ENCODE measurements at places on chromosomes 11 and 22.

- no peak for DNase-seq
Measured at GRCh38 chr11:134599299-134599771, 187.3 kb upstream of the B3GAT1 start.

DNA sequence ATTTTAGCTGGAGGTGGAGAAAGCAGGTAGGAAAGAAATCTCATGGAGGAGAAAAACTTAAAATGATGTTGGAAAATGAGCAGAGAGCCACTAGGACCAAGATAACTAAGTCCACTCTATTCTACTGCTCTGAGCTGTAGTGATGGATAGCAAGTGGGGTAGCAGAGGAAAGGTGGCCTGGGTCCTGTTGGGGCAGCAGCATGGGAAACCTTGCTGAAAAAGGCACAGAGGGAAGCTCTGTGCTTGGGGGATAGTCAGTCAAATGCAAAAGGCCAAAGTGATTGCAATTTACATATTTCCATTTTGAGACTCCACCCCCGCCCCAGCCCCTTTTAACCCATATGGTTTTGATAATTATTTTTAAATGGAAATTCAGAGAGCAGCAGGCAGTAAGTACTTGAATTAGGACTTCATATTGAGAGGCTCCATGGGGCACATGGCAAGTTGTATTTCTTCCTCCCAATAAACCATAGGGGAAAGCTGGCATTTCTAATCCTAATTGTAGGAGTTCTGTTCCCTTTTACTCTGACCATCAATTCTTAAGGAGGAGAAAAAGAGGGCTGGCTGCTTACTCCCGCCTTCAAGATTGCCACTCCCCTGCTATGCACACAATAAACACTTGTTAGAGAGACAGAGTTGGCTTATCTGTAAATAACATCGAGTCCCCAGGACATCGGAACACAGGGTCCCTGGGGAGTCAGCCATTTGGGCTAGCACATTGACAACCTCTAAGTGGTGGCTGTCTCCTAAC lies 1341.5 kb upstream of the TENM4 start:
- DNase-seq: no peak

DNA sequence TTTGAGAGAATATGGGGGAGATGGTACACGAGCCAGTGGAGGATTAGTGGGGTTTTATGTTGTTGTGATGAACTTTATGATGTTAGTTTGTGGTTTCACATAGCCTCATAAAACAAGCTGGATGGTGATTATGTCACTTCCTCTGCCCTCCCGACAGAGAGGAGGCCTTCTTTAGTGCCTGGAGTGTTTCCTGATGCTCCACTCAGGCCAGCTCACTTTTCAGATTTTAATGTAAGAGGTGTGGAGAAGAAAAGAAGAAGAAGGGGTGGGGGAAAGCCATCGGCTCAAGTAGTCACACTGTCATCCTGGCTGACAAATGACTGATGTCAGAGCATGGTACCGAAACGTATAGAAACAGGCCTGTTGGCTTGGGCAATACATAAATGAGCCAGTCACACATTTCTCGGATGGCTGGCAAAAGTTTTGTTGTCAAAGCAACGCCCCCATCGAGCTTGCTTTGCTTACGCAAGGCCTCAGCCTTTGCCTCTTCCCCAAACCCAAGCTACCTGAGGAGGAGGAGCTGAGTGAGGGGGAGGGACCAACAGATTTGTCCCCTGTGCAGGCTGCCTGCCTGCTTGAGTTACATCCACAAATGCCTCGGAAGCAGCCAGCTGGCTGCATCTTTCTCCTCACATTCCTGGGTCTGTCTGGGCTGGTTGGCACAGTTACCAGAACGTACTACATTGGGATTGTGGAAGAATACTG lies at the start of gene HEPHL1:
Gene HEPHL1, plus strand, starts transcription at position 578 of the 705 bp plus-strand sequence. Its CDS starts 15 bp downstream, at position 593.
- no peak for DNase-seq

DNA sequence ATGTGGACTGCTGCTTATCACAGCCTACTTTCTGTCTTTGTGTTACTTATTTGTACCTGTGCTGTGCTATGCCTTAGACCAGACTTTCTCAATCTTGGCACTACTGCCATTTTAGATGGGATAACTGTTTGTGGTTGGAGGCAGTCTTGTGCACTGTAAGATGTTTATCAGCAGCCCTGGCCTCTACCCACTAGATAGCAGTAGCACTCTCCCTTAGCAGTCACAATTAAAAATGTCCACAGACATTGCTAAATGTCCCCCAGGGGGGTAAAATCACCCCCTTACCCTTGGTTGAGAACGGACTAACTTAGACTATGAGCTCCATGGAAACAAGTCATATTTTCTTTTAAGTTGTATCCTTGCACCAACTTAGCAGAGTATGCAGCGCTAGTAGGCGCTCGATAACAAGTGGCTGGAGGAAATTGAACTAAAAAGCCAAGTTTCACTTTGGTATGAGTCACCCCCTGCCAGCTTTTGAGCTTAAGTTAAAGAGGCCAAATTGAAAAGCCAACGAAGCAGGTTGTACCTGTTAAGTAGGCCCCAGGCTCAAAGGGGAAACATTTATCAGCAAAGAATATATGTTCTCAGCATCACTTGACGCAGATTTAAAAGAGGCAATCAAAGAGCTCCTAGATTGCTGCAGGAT lies 304.8 kb upstream of the SORL1-AS1 start:
- DNase-seq: no peak

DNA sequence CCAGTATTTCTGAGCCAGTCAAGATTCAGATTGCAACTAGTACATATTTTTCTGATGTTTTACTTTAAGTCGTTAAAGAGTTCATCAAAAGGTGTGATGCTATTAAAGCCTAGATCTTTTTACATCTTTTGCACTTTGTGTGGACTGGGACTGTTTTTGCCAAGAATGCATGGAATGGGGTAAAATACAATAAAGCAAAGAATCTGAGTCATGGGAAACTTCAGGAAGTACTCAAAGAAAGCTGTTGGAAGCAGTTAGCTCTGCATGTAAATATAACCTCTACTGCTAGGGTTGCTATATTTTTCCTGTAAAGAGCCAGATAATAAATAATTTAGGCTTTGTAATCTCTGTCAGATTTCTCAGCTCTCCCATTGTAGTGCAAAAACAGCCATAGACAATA lies 20.9 kb downstream of the ATXN10 start:
- no peak for DNase-seq

DNA sequence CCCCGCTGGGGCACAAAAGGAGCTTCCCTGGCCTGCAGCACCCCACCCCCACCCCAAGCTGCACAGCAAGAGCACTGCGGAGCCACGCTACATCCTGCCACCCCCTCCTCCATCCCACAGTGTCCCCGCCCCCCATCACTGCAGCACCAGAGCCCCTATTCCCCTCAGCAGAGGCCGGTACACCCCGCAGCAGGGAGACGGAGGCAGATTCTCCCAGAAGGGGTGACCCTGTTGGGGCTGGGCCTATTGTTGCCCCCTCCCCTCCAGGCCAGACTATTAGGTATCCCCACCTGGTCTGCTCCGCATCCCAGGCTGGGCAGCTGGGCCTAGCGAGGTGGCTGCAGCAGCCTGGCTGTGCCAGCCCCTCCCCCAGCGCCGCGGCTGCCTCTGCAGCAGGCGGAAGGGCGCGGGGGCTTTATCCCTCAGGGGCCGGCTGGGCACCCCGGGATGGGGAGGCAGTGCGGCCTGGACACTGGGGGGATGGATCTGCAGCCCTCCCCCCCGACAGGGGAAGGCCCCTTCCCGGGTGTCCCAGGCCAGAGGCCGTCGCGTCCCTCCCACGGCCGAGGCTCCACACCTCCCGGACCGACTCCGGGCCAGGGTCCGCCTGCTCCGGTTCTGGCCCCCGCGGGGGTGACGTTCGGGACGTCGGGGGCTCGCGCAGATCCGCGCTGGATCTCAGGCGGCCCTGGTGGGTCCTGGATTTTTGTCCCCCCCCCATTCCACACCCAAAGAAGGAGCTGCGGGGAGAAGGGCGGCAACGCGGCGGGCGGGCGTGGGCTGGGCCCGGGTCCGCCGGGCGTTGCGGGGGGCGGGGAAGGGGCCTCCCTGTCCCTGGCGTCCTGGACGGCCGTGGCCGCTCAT lies 943 bp downstream of the DUSP8 start:
- no peak for DNase-seq

GRCh38 chr22:21850660-21851059 lies 16.8 kb downstream of the MAPK1 start:
- DNase-seq: no peak

- DNase-seq: no peak
Measured at GRCh38 chr11:10715571-10715970, 22.0 kb upstream of the IRAG1 start.

DNA sequence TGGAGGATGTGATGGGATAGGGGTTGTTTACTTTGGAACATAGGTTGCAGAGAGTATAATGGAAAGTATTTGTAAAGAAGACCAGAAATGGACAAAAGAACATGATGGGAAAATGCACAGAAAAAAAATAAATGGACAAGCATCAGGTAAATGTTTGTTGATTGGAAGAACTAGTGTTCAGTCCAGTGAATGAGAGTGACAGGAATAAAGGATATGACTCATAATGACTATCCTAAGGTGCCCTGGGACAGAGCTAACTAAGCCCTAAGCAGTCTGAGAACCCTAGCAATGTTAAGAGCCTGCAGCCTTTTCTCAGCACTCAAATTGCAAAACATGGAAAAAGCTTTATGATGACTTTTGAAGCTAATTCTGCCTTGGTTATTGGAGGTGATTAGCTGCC lies 732.8 kb upstream of the ANO5 start:
- no peak for DNase-seq

DNA sequence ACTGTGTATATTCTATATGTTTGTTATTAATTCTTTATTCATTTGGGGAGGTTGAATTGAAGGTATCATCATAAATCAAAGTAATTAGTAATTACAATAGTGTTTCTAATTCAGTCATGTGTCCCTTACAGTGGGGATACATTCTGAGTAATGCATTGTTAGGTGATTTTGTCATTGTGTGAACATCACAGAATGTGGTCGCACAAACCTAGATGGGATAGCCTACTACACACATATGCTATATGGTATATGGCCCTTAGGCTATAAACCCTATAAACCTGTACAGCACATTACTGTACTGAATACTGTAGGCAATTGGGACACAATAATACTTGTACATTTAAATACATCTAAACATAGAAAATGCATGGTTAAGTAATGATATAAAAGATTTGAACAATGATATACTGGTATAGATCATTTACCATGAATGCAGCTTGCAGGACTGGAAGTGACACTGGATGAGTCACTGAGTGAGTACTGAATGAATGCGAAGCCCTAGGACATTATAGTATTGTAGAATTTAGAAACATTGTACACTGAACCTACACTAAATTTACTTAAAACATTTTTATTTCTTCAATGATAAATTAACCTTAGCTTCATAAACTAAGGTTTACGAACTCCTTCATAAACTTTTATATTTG lies 936.2 kb upstream of the CHORDC1 start:
- no peak for DNase-seq

DNA sequence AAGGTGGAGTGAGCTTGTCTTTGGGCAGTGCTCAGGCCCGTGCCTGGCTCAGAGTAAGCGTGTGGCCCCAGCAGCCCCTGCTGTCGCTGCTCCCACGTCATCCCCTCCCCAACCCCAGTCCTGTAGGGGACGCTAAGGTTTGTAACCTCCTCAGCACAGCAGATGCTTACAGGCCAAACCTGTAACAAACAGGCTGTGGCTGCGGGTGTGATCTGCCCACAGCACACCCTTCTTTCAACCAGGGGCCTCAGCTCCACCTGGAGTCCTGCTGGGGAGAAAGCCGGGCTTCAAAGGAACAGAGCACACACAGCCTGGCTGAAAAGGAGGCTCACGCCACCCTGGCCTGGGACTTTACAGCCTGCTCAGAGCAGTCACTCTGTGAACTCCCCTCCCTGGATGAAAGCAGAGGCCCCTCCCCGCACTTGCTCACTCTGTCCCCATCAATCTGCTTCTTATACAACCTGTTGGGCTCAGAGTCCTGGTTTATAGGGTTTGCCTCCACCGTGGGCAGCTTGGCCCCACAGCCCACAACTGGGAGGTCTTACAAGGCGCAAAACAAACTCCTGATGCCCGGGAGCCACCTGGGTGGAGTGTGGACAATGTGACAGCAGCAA lies 54.3 kb downstream of the SCUBE1 start:
- no peak for DNase-seq

DNA sequence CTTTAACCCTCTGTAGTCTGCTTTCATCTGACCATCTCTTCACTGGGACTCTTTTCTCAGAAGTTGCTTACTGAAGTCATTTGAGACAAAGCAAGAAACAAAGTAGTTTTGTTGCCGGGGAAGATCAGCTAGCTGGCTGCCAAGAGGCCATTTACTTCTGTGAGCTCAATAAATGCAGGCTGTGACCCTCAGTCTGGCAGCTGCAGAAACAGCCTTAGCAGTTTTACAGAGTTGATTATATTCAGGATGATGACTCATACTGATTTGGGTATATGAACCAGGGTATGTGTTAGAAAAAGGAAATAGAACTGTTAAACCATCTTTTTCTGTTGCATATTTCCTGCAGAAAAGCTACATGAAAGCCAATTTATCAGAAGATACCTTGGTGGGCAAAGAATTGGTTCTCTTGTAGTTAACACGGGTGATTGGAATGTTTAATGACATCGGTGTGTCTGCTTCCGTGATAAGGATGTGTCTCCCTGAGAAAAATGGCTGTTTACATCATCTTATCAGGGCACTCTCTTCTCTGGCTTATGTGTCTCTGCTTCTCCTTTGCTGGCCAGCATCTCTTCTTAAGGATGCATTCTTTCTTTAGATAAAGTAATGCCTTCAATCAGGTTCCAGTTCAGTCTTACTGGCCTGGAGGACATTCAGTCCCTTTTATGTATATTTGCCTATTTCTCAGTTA lies 18.5 kb downstream of the FIBIN start:
- DNase-seq: no peak

- DNase-seq: no peak
Measured at GRCh38 chr11:96466607-96467006, 76.8 kb downstream of the JRKL start.

DNA sequence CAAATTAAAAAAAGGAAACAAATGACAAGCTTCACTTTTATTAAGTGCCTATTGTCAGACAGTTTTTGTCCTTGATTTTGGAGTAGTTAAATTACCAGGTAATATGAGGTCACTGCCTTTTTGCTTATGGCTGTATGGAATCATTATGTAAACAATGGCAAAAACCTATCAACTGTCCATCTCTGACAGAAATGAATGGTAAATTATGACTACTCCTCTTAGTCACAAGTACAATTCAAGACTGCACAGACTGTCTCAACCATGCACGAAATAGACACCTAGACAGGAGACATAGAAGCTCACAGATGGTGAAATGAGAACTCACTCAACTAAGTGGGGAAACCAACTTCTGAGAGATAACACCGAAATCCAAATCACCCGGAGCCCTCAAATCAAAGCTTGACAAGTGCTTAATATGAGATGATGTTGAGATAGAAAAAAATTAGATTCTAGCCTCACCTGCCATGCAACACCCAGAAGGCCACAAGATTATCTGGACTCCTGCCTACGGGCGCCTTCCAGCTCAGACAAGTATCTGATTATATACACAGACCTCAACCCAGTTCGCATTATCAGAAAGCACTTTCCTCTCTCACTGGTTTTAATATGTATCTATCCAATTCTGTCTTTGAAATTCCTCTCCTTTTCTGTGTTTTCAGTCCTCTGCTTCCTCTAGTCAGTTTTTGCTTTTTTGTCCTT lies 199.3 kb downstream of the CADM1 start:
- DNase-seq: no peak

- DNase-seq: peak; percentile 77
Measured at GRCh38 chr22:16917144-16918003, 90.6 kb downstream of the GAB4 start.

- DNase-seq: no peak
Measured at GRCh38 chr22:48821346-48821690, 1006.4 kb downstream of the BRD1 start.

GRCh38 chr22:20982563-20982882 lies 426 bp downstream of the LZTR1 start:
- DNase-seq: no peak
